ENCODE measurements at places on chromosomes 1 and 21. TPM values are rescaled to one million over a fixed set of nuclear protein-coding genes. Genes with fewer than 3 reads are reported as not detected.

KRTAP21-2 gene
- not detected for total RNA-seq

ACTRT2 gene
- total RNA-seq, result not detected

AADACL4 gene
- total RNA-seq, result not detected

MNDA gene
- not detected for total RNA-seq

NR1I3 gene
- not detected for total RNA-seq

C2CD4D gene
- total RNA-seq, result 0.51 TPM

PRAMEF7 gene
- not detected for total RNA-seq

BEST4 gene
- 0.78 TPM for total RNA-seq

SHE gene
- not detected for total RNA-seq

TMIGD3 gene
- total RNA-seq, result not detected

DENND2D gene
- 326 TPM for total RNA-seq

S100A4 gene
- 603 TPM for total RNA-seq

DNAJC6 gene
- total RNA-seq, result 1.3 TPM

ANGPTL3 gene
- total RNA-seq, result not detected

FAM151A gene
- total RNA-seq, result not detected

PADI2 gene
- total RNA-seq, result not detected

XKR8 gene
- 9.9 TPM for total RNA-seq

STUM gene
- not detected for total RNA-seq

TMEM52 gene
- not detected for total RNA-seq

GNG4 gene
- total RNA-seq, result 0.63 TPM

VWA1 gene
- 0.33 TPM for total RNA-seq

PKP1 gene
- not detected for total RNA-seq

TCHH gene
- total RNA-seq, result 0.02 TPM

HDGF gene
- total RNA-seq, result 185 TPM

TTC22 gene
- 10.2 TPM for total RNA-seq

TNFRSF1B gene
- total RNA-seq, result 238 TPM
